Hepatic stellate cell (primary cell): ENCODE measurements at places on chromosomes 7 and 10.

- no peak for DNase-seq
Measured at GRCh38 chr10:116470768-116471415, 43.2 kb downstream of the PNLIPRP3 start.

DNA sequence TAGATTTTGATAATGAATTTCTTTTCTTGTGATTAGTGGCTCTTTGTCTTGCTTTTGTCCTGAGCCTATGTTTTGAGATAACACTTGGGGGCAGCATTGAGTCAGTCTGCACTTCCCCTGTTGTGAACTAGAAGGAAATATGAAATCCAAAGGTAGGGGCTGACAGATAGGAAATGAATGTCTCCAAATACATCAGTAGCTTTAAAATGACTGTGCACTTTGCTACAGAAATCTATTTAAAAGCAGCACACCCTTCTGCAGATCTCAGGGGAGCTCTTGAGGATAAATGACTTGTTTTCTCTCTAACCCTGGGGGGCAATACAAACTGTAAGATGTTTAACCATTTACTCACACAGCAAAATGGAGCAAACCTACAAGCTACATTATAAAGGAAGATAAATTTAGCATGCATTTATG, 176.0 kb upstream of the MYO3A start:
- DNase-seq = no peak

DNA sequence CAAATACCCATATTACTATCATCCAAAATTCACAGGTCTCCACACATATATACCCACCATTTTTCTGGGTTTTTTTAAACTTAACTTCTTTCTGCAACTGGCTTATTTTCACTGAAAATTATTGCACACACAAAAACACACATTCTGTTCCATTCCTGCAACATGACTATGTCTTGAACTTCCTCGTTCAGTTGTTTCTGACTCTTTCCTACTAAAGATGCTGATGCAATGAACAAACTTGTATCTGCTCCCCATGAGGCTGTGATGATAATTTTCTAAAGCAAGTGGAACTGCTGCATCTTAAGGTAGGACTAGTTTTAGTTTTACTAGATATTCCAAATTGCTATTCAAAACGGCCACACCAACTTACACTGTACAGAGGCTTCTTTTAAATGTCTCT, 77.7 kb downstream of the OSBPL3 start:
- no peak for DNase-seq

GRCh38 chr7:39746103-39746819, 122.9 kb downstream of the RALA start:
- peak; percentile 82 for DNase-seq

GRCh38 chr10:44066527-44067255, 318.2 kb downstream of the CXCL12 start:
- DNase-seq = no peak

- no peak for DNase-seq
Measured at GRCh38 chr7:114392686-114393085, 21.9 kb upstream of the FOXP2 start.

- no peak for DNase-seq
Measured at GRCh38 chr10:128808921-128809440, 658.1 kb upstream of the MGMT start.

DNA sequence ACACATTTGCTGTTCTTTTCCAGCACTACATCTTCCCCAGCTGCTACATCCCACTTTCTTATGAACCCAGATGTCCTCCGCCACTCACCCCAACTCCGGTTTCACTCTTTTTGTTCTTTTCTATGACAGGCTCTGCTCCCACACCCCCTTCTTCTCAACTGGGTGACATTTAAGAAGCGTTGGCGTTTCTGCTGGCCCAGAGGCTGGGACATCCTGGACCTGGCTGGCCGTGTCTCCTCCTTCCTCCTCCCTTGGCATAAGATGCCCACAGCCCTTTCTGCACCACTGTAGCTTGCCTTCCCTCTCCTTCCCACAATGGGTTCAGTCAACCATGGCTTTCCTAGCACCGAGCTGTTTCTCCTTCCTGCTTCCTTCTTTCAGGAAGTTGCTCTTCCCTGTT, 9.4 kb upstream of the CALML5 start:
- no peak for DNase-seq

DNA sequence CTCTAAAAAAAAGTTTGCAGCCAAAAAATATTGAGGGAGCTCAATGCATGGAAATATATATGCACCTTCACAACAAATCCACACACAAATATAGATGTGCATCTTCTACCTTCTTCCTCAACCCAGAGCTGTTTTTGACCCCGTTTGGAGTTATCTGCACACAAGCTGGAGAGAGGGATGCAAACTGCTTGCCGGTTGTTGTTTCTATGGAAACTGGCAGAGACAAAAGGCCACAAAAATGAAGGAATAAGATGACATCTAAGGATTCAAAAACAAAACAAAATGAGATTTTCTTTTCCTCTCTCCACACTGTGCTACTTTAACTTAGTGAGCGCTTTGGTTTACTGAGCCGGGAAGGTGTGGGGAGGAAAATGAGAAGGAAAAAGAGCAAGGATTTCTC, 210.2 kb upstream of the AGK start:
- DNase-seq = no peak

GRCh38 chr10:49328401-49329145, 29.6 kb downstream of the C10orf71 start:
- no peak for DNase-seq

GRCh38 chr10:122181041-122181732, 89.9 kb upstream of the BTBD16 start:
- DNase-seq = peak; percentile 54

DNA sequence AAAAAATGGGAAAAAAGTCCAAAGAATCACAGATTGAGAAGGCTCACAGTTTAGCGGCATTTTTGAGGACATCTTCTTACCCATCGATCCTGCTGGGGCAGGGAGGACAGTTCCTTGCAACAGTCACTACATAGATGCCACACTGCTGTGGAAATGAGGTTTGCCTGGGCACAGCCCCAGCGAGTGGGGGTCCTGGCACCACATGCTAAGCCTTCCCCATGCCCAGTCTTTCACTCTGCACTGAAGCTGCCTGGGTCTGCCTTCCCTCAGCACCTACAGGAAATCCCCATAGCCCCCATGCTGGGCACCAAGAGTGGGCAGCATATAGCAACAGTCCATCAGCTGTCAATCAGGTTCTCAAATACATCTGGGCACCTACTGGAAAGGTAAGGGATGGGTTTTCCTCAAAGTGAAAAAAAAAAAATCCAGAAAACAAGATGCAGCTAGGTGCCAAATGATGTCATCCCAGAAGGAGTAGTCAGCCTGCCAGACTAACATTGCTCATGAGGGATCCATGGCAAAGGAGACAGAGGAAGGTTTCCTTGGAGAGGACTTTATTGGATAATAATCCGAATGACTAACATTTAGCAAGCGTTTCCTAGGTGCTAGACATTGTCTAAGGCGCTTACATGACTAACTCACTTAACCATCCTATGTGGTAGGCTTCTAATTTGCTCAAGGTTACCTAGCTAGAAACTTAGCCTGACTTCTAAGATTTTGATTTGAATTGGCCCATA, 125.7 kb upstream of the CXCL12 start:
- DNase-seq = no peak

DNA sequence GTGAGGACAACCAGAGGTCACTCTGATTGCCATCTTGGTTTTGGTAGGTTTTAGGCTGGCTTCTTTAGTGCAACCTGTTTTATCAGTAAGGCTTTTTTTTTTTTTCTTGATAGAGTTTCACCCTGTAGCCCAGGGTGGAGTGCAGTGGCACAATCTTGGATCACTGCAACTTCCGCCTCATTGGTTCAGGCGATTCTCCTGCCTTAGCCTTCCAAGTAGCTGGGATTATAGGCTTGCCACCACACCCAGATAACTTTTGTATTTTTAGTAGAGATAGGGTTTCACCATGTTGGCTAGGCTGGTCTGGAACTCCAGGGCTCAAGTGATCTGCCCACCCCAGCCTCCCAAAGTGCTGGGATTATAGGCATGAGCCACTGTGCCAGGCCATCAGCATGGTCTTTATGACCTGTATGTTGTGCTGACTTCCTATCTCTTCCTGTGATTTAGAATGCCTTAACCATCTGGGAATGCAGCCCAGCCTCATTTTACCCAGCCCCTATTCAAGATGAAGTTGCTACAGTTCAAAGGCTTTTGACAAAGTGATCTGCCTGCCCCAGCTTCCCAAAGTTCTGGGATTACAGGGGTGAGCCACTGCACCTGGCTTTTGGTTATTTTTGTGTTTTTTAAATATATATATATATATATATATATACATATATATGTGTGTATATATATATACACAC, 7.0 kb upstream of the ZNF425 start:
- no peak for DNase-seq

- DNase-seq = no peak
Measured at GRCh38 chr7:43328785-43329380, 216.4 kb downstream of the HECW1 start.

DNA sequence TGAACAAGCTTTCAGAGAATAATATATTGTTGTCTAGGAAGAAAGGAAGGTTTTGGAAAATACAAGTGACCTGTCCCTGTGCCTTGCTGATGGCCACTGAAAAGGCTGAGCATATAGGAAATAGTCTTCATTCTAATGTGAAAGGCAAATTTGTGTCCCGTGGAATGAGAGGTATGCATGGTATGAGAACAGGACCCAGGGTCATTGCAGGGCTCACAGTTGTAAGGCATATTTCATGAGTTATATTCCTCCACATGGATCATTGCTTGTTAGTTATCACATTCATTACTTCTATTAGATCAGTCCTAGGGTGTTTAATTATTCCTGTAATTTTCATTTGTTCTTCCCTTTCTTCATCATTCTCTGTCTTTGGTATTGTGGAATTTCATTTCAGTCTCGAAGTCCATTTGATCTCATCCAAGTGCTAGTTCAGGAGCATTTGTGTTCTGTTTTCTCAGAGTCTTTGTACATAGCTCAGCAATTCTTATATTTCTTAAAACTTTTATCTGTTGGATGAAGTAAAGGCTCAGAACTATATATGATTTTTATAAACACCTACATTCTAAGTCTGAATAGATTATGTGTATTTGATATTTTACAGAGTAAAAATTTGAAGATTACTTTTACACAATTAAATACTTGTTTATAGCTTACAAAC, 39.4 kb upstream of the ARHGAP21 start:
- DNase-seq = peak; percentile 61

GRCh38 chr10:15824498-15824897, 35.8 kb downstream of the MINDY3 start:
- DNase-seq = no peak

GRCh38 chr10:85532773-85533172, 833.8 kb downstream of the GRID1 start:
- DNase-seq = no peak

DNA sequence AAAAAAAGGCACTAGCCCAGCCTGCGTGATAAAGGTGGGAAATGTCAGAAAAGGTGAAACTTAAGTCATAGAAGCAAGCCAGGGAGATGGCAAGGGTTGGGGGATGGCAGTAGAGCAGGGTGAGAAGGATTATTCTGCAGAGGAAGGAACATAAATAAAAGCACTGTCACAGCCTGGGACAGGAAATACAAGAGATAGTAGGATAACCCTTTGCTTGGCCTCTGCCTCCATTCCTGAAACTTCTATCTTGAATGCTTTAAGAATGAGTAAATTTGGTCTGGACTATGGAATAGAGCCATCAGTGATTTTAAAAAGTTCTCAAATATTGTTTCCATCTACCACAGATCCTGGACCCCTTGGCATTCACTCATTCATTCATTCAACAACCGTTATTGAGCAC, 50.0 kb downstream of the ABCC2 start:
- no peak for DNase-seq

DNA sequence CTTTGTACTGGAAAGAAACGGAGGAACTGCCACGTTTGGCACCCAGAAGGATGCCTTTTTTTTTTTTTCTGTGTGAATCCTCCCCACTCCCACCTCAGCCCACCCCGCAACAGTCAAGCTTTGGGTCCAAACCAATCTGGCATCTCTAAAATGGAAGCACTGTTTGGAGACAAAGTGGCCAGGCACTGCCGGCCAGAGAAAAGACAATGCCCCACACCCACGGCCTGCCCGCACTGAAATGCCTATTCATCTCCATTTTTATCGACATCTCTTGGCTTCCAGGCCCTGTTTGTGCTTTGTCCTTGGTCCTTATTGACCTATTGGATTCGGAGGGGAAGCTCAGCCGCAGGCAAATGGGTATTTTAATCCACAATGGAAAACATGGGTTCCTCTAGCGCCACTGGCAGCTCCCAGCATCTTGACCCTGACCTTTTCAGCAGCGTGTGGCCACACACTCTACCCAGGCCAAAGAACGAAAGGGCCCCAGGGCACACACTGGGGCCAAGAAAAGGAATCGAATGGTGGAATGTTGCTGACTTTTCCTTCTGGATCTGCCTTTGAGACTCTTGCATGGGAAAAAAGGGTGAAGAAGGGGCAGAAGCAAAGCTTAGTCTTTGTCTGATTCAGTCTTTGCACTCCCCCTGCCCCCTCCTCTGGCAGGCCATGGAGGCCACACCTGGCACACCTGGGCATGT, 162.6 kb upstream of the CDCA7L start:
- DNase-seq = no peak
